ENCODE measurements at places on chromosomes 7 and 10.

- DNase-seq: no peak
Measured at GRCh38 chr10:123062726-123063125, 53.9 kb downstream of the ACADSB start.

GRCh38 chr7:127781081-127781480 lies 129.1 kb downstream of the SND1 start:
- DNase-seq: no peak

DNA sequence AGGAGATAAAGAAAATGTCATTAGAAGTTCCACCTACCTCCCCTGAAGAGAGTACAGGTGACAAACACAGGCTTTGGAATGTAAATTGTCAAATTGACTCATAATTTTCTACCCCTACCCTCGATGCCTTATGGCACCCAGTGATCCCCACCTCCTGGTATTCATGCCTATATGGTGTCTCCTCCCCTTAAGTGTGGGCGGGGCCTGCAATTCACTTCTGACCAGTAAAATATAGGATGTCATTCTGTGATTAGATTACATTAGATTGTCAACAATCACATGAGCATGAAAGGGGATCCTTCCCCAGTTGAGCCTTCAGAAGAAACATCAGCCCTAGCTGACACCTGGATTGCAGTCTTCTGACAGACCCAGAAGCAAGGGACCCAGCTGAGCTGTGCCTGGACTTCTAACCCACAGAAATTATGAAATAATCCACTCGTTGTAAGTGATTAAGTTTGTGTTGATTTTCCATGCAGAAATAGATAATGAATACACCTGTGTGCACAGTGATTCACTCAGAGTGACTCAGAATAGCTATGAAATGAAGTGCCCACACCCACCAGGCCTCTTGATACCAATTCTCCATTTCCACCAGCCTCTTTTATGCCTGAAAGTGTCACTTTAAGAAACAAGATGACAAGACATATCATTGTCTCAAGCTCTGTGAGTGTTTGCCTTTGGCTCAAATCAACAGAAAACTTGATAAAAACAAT lies 8.5 kb upstream of the SLC39A12 start:
- no peak for DNase-seq

DNA sequence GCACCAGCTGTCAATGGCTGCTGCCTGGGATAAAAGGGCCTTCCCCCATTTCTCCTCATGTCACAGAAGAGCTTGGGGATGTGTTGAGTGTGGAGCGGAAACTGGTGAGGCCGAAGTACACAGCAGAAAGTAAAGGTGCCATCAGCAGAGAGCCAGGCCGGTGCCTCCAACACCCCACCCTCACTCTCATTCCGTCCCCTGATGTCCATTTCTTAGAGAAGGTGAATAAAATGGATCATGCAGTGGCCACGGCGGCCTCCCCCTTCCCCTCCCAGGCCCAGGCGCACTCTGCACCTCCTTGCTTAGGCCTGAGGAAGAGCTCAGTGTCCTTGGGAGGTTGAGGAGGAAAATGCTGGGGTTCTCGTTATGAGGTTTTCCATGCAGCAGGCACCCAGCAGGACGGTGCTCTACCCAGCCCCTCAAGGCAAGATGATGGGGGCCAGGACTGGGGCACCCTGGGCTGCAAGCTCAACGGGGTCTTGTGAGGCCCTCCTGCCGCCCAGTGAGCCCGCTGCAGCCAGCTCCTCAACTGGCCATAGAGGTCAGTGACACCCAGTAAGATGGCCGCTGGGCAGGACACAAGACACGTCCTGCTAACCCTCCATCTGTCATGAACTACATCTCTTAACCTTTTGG lies 163.9 kb downstream of the ADARB2 start:
- DNase-seq: no peak

DNA sequence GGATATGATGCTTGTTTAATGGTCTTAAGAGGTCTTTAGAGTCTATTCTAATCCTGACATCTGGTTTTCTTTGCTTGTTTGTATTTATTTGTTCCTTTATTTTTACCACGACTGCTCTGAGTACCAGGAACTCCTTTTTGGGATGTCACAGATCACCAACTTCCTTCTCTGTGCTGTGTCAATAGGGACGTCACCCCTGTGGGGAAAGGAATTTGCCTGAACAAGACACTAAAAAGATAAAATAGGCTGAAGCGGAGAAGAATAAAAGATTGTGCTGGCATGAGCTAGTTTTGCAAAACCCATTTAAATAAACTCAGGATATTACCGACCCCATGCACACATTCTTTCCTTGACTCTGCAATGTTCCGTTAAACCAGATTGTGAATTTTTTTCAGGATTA lies 27.7 kb downstream of the MGMT start:
- DNase-seq: no peak

GRCh38 chr10:46290101-46290886 lies 3.5 kb downstream of the ANTXRL start:
- no peak for DNase-seq

GRCh38 chr10:51789903-51790302 lies 90.5 kb upstream of the CSTF2T start:
- DNase-seq: no peak

- no peak for DNase-seq
Measured at GRCh38 chr10:119135513-119135881, 30.0 kb downstream of the SFXN4 start.

- DNase-seq: no peak
Measured at GRCh38 chr10:75544386-75544785, 113.0 kb downstream of the LRMDA start.

GRCh38 chr10:56316603-56317002 lies 44.5 kb downstream of the ZWINT start:
- DNase-seq: no peak

DNA sequence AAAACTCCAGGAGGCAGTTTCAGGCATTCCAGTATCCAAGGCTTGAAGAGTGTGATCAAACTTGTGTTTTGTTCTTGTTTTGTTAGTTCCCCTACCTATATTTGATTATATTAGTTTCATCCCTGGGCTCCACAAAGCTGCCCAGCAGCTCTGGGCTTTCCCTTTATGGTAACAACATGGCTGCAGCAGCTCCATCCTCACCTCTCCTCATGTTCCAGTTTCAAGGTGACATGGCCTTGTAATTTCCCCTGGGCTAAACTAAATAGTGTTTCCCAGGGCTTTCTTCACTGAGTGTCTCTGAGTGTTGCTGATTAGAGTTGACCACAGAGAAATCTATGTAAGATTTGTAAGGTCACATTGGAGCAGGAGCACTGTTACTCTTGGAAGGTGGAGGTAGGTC lies 83.4 kb downstream of the MACC1 start:
- DNase-seq: no peak

GRCh38 chr7:94813917-94814316 lies 93.5 kb upstream of the PPP1R9A start:
- DNase-seq: no peak

DNA sequence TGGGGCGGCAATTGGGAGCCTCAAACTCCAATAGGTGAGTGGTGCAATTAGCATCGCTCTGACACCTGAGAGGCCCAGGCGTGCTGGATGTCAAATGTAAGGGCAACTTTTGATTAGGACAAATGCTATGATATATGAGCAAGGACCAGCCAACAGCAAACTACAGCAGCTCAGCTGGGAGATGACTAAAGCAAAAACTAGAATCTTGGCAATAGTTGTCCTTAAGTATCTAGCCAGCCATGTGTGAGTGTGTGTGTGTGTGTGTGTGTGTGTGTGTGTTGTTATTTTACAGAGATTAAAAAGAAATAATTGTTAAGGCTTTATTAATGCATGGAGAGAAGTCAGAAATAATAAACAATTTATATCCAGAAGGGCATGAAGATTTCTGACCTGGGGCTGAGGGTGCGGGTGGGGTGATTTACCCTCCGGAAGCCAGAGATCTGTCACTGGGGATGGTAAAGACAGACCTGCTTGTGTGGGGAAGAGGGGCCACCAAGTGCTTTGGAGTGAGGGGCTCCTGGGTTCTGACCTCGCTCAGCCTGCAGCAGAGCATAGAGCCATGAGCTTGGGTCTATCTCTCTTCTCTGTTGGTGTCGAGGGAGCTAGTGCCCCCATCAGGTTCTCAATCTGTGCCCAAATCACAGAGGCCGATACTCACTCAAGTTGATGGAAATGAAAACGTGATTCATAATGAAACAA lies 77.3 kb downstream of the EMX2 start:
- DNase-seq: no peak

DNA sequence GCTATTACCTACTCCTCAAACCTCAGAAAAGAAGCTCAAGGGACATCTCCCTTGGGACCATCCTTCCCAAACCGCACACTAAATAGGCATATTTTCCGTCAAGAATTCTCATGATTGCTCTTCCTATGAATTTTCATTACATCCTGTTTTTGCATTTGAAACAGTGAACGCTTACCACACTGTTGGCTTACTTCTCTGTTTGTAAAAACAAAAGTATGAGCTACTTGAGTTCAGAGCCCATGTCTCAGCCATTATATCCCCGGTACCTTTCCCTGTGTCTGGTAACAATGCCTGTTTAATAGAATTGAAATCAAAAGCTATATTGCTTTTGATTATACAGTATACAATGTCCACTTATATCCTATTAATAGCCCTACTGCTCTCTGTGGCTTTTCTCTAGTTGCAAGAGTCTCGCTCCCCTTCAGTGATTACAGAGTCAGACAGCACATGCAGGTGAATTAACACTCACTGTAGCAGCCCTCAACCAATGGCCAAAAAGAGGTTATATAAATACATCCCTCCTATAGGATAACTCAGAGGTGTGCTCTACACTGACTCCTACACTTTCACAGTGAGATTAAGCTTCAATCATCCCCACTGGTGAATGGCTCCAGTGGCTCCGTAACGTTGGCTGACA lies 264.4 kb downstream of the SORCS1 start:
- DNase-seq: no peak

GRCh38 chr10:42971251-42971599 lies 105.6 kb upstream of the RET start:
- no peak for DNase-seq

- no peak for DNase-seq
Measured at GRCh38 chr7:143408252-143408685, 387 bp downstream of the EPHA1 start.

DNA sequence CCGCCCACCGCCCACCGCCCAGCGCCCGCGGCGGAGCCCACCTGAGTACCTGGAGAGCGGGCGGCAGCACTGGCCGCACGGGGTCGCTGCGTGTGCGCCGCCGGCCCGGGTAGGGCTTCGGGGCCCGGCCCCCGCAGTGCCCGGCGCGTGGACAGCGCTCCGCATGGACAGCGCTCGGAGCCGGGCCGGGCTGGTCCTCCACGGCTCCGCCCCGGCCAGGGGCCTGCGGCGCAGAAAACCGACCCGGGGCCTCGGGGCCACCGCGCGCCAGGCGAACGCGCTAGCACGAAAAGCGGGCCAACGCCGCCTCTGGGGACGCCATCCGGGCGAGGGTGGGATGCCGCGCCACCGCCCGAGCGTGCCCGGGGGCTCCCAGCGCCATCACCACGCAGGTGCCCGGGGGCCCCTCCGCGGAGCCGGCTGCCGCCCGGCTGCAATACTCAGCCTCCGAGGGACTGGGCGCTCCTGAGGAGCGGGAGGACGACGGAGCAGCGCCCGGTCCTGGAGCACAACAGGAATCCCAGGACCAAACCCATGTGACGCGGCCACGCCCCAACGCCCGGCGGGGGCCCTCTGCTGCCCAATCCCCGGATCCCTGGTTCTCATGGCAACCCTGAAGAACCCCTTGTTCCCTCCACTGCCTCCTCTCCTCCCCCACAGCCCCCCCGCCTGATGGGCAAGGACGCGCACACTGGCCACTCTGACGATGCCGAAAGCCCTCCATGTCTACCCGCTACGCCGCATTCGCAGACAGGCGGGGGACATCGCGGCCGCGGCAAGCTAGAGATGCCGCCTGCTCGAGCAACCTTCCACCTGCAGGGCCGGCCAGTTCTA lies at the start of gene GRB10:
GRB10 (minus strand) TSS at position 522 of the 834 bp plus-strand sequence. CDS start 50,574 bp downstream, outside the sequence.
- DNase-seq: no peak

DNA sequence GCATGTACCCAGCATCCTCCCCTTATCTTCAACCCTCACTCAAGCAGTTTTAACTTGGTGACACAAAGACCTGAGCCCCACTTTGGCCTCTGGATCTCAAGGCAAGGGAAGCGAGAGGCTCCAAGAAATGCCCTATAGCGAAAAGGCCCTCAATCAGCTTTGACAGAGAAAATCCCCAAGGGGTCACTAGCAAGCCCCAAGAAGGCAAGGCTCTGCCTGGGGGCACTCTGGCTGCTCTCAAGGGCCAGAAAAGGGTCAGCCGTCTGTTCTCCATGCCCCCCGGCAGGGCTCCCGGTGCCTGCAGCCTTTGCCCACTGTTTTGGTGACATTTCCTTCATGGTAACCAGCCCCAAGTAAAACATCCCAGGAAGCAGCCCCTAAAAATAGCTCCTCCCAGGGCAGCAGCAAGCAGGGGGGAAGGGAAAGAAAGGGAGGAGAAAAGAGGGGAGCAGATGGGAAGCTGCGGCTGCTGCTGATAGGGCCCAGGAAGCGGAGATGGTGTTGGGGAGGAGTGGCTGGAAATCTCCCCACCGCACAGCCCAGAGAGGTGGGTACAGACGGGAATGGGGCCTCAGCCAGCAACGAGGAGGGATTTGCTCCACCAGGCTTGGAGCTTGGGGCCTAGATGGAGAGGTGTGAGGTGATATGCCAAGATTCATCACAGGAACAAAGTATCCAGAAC lies 7.1 kb downstream of the CAMK2G start:
- no peak for DNase-seq

DNA sequence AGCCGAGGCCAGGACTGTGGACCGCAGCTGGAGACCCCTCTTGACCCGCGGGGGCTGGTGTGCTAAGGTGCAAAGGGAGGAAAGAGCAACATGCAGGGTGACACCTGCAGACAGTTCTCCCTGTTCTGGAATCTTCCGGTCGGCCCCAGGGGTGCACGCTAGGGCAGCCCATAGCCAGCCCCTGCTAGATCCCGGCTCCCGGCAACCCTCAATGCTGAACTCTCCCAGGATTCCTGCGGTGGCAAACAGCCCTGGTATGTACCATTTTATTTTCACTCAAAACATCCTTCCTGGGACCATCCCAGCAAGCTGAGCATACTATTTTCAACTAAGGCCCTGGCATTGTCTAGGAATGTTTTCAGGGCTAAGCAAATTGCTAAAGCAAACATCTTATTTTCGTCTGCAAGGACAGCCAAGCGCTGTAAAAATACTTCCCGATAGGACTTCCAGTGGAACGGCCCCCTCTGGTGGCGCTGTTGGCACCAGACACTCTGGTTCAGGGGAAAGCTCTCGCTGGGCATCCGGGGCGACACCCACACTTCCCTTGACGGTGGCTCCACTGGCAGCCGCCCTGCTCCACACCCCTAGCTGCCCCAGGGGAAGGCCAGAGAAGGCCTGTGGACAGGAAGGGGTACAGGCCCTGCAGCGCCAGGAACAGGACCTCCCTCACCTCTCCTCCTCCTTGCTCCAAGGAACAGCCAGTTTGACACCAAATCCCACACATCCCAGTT lies 99.4 kb downstream of the CTBP2 start:
- peak; percentile 80 for DNase-seq

- DNase-seq: no peak
Measured at GRCh38 chr10:47050618-47051455, 139.6 kb downstream of the PTPN20 start.

DNA sequence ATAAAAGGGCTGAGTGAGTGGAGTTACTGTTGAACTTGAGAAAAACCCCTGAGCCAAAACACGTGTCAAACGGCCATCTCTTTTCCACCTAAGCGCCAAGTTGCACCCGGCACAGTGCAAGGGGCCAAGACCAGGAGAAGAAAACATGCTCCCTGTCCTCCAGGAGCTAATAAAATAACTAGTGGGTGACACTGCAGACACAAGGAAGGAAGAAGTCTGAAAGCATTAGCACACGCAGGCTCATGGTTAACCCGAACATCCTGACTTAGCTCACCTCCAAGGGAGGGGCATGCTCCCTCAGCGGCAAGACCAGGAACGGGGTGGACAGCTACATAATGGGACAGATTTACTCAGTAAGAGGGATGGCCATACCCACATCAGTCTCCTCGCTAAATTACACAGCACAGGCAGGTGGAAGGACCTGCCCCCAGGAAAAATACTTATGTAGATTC lies 65.0 kb downstream of the PIP4K2A start:
- DNase-seq: no peak

GRCh38 chr10:82394122-82394521 lies 519.1 kb downstream of the NRG3 start:
- DNase-seq: no peak

All from astrocyte of the cerebellum (primary cell).